ENCODE measurements at places on chromosomes 13 and 19.

GRCh38 chr13:46893798-46894560, 2.9 kb downstream of the HTR2A start:
- peak; percentile 67 for DNase-seq

GRCh38 chr19:40561947-40562346, 14.7 kb upstream of the SHKBP1 start:
- DNase-seq = no peak

GRCh38 chr13:66559093-66559492, 671.0 kb downstream of the PCDH9 start:
- DNase-seq = no peak

- no peak for DNase-seq
Observed at GRCh38 chr19:14821937-14822336, 13.0 kb downstream of the OR7A5 start.

GRCh38 chr13:82758044-82758443, 1124.2 kb downstream of the SLITRK1 start:
- DNase-seq = no peak

DNA sequence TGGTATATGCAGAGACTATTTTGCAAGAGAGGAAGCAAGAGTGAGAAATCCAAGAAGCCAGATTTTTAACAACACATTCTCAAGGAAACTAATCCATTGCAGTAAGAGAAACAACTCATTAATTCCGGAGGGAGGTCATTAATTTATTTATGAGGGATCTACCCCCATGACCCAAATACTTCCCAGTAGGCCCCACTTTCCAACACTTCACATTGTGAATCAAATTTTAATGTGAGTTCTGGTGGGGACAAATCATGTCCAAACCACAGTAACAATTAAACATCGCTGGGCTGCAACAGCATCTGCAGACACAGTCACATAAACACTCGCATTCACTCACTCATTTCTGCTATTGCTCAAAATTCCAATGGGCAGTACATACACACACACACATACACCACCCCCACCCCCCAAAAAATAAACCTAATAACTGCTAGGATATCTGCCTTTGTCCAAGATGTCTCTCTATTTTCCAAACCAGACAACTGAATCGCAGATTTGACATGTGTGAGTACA, 1483.7 kb downstream of the PCDH9 start:
- no peak for DNase-seq

DNA sequence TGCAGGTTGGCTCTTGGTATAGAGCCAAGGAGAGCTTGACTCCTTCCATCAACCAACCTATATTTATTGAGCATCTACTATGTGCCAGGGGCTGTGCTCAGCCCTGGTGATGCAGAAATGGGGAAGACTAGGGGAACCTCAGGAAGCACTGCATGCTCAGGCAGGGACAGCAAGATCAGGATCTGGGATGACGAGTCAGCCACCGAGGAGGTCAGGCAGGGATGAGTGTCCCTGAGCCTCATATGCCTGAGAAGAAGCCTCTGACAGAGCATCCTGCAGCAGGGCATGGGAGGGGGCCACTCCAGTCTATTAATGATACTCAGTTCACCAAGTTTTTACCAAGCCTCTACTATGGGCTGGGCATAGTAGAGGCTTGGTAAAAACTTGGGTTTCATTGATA, 158.1 kb downstream of the KATNAL1 start:
- no peak for DNase-seq

DNA sequence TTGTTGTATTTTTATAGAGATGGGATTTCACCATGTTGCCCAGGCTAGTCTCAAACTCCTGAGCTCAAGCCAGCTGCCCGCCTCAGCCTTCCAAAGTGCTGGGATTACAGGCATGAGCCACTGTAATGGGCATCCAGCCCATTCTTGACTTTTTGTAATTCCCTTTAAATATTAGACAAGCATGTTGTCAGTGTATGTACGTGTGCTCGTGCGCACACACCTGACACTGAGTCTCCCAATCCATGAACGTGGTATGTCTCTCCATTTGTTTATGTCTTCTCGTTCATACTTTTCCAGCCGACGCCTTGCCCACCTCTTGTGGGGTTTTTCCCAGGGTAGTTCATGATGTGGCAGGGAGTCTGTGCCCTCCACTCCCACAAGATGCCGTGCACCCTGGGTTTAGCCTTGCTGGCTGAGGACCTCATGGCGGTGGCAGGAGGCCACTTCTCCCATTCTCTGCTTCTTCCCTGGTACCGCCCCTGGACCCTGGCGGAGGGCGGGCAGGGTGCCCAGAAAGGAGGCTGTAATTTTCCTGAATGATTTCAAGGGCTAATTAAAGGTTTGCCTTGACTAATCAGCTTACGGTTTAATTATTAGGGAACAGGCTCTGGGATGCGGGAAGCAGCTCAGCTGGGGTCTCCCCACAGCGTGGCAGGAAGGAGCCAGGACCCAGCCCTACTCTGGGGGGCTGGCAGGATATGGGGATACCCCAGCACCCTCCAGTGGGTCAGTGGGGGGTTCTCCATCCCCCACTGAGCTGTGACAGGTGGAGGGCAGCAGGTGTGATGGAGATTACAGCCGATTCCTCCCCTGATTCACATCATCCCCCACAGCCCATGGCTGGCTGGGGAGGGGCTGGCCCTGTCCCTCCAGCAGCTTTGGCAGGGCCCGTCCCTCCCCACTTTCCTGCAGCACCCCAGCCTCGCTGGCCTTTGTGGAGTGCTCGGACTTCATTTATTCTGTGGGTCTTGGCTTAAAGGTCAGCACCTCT, 12.9 kb downstream of the PAK4 start:
- no peak for DNase-seq

DNA sequence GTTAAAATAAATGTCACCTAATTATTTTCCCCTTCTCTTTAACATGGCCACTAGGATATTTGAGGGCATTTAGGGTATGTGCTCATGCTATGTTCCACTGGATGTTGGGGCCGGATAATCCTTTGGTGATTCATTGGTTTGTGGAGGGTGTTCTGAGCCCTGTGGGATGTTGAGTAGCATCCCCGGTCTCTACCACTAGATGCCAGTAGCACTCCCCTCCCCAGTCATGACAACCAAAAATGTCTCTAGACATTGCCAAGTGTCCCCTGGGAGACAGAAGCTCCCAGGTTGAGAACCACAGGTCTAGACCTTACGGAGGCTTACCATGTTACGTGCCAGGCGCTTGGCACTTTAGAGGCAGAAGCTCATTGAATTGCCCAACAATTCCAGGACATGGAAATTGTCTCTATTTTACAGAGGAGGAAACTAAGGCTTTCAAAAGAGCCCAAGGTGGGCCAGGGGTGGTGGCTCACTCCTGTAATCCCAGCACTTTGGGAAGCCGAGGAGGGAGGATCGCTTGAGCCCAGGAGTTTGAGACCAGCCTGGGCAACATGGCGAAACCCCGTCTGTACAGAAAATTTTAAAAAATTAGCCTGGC, 14.1 kb downstream of the SHANK1 start:
- DNase-seq = no peak

DNA sequence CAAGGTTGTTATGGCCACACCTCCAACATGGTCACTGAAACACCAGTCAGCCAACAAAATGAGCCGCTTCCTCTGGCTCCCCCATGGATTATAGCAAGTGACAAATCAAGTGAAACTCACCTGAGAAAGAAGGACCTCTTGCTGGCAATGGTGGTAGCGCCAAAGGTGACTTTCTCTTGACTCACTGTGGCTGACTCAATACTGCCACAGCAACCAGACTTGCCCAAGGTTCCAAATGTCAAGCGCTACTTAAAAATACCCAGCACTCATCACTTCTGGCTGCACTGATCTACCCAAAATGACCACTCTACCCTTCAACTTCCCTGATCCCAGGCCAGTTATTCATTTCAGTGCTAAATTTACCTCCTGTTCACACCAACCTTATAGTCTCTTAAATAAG, 495.5 kb downstream of the FOXO1 start:
- DNase-seq = no peak

DNA sequence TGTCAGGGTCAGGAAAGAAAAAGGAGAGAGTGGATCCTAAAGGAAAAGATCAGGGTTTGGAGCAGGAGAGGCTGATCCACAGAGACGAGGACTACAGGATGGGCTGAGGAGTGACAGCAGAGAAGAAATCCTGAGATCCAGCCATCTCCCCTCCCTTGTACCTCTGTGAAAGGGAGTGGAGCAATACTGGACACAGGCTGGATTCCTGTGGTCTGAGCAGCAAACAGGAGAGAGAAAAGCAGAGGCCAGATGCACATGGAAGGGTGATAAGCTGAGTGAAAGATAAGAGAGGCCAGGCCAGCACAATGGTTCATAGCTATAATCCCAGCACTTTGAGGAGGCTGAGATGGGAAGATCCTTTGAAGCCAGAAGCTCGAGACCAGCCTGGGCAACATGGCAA, 472.1 kb upstream of the TSHZ3 start:
- DNase-seq = no peak

GRCh38 chr13:78241278-78241919, 322.8 kb upstream of the EDNRB start:
- no peak for DNase-seq

DNA sequence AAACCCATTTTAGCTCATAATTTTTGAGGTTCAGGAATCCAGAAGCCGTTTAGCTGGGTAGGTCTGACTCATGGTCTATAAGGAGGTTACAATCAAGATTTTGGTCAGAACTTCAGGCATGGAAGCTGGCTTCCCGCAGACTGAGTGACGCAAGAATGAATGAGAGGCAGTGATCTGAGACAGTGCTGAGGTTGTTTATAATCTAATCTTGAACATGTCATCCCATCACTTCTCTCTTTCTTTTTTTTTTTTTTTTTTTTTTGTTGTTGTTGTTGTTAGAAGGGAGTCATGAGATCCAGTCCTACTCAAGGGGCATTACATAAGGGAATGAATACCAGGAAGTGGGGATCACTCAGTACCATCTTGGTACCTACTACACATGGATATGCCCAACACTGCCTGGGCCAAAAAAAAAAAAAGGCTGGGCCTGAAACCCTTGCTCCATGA, 217.4 kb downstream of the DLEU7 start:
- no peak for DNase-seq

DNA sequence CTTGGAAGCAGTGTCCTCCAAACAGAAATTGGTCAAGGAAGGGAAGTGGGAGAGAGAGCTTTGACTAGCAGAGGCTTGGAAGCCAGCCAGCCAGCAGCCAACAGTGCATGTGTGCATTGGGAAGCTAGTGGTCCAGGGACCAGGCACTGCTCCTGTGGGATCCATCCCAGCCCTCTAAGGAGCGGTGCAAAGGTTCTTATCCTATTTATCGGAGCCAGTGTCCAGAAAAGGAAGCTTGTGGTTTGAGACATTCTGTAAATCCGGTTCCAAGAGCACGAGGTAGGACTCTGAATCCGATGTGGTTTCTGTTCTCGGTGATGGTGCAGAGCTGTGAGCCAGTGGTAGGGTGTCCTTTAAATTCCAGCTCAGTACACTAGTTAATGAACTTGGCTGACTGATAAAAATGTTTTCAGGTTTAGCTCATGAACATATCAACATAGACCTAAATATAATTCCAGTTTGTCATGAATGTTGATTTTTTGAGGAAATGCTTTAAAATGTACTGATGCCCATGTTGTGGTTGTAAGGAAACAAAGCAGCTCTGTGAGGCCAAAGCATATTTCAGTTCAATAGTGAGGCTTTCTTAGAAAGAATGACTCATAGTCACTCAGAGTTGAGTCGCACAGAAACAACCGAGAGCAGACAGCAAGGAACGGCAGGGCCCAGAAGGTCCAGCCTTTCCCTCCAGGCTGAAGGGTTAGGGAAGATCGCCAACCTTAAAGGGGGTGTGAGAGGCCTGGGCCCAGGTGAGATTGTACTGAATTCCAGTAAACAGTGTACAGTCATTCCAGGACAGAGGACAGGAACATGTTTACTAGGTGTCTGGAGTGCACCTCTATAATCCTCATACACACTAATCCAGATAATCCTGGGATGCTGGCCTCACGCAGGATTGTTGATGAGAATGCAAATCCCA, 21.5 kb upstream of the GARRE1 start:
- DNase-seq = no peak

DNA sequence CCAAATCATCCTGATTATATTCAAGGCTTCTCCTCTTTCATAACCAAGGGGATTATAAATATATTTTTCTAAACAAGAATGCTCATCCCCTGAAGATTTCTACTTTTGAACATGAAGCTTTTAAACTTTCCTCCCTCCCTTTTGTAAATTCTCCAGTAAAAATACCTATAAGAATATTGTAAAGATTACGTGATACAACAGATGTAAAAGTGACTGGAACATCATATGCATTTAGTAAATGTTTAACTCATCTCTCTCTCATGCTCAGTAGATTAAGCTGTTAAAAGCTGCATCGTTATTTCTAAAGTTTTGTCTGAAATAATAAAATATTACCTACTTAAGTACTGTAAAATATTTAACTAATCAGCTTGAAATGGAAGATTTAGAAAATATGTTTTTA, 281.1 kb downstream of the SPRY2 start:
- DNase-seq = no peak

DNA sequence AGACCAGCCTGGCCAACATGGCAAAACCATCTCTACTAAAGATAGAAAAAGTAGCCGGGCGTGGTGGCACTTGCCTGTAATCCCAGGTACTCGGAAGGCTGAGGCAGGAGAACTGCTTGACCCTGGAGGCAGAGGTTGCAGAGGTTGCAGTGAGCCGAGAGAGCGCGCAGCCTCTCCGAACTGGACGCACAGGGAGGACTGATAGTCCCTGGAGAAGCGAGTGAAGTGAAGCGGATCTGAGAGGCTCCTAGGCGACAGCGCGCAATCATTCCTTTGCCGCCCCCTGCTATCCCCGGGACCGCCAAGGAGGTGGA, 233 bp downstream of the ZNF561 start:
- DNase-seq = no peak

DNA sequence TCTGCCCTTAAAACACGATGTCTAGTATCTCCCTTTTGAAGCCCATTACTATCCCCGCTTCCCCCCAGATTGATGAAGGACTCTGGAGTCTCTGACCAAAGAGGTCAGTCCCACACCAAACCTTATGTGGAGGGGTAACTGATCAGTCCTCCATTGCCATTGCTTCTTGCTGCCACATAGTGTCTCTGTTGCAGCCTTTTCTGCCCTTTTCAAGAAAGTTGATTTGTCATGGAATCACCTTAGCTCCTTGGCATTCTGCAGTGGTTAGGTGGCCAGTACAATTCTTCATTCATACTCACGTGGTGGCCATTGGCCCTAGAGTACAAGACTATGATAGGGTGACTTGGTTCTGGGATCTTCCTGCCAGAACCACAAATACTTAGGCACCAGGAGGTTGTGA, 8.4 kb upstream of the HTR2A start:
- no peak for DNase-seq

GRCh38 chr19:56321254-56321988, 6.8 kb upstream of the ZSCAN5A start:
- DNase-seq = no peak

DNA sequence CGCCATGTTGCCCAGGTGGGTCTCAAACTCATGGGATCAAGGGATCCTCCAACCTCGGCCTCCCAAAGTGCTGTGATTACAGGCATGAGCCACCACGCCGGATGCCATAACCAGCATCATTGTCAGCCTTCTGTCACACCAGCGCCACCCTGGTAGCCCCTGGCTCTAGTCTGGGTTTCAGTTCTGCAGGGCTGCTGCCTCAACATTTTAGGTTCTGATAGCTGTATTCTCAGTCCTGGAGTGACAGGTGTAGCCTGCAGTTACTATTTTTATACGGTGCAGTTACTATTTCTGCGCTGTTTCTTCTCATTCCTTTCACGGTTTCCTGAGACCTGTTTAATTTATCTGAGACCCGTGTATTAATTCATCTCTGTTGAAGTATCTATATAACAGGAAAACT, 57.1 kb downstream of the TRPM4 start:
- DNase-seq = no peak

All from natural killer cell treated with Interleukin-12 subunit alpha and Interleukin-12 subunit beta and Interleukin-15 and Interleukin-18, amount 100 ng/mL, for 72 hours (primary cell).